Activated naive CD8-positive, alpha-beta T cell treated with anti-CD3 and anti-CD28 coated beads for 36 hours (primary cell): ENCODE measurements at places on chromosomes 6 and 20.

DNA sequence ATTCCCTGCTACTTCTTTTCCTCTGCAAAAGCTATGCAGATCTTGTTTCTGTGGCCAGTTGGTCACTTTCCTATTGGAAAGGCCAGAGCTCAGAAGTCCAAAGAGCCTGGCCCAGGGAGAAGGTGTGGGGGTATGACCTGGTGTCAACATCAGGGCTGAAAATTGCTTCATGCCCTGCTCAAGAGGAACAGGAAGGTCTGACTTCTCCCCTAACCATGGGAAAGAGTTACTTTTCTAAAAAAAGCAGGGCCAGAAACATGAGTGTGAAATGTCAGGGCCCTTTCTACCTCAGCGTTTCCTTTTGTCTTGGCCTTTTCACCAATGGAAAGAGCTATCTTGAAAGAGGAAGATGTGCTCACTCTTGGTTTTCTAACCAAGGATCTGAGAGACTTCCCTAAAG, 117.4 kb downstream of the MAFB start:
- no peak for DNase-seq

- DNase-seq, result no peak
Observed at GRCh38 chr6:34249469-34250261, 859 bp upstream of the SMIM29 start.

GRCh38 chr6:2782356-2782708, 17.1 kb downstream of the WRNIP1 start:
- DNase-seq, result no peak

DNA sequence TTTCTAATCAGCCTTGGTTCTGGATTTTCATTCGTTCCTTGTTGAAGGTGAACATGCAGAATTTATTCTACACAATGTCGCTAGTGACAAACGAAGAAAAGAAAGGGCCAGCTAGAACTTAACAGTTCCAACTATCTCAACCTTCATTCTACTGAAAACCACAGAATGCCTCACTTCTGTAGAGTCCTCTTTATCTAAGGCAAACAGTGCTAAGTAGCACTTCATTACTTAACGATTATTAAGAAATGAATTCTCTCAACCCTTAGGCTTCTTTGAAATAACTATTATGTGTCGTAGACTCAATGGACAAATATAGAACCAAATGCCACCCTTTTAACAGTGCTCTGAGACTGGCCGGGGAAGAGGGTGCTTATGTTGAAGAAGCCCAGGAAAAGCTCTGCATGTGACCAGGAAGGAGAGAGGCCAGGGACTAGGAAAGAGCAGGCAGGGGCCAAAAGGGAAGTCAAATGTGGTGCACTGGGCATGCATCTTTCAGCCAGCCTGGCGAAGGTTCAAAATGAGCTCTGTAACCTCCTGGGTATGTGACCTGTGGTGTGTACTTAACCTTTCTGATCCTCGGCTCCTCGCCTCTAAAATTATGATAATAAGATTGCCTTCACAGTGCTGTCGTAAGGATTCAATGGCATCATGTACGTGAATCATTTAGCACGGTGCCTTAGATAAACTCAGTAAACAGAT, 55.4 kb upstream of the BMP2 start:
- no peak for DNase-seq

DNA sequence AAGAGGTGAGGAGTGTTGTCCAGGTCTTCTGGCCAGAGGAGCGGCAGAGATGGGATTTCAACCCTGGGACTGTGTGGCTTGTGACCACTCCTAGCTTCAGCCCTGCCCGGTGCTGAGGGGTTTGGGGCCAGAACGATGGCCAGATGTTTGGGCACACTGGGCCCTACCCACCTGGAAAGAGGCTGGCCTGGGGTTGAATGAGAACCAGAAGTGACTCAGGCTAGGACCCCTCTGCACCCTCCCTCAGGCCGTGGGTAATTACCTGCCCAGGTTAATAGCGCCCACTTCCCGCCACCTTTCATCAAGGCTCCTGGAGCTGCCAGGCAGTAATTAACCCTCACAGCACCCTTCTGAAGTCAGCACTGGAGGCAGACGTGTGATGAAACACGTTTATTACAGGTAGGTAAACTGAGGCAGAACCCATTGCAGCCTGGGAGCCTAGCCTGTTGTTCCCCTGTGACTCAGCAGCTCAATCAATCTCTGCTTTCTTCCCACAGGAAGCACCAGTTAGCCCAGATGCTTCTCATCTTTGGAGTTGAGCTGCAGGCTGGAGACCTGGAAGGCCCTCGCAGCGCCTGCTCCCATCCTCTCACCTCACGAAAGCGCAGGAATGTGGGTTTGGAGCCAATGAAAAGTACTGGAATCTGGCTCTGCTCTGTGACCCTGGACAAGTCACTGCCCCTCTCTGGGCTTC, 120.8 kb downstream of the CEBPB start:
- DNase-seq, result no peak

- no peak for DNase-seq
Observed at GRCh38 chr6:11731423-11731822, 47.2 kb downstream of the ADTRP start.

- no peak for DNase-seq
Observed at GRCh38 chr6:131831392-131831791, 23.6 kb downstream of the ENPP1 start.
